Vagina (tissue), 2 donors: ENCODE measurements at places on chromosomes 1 and 21.

DNA sequence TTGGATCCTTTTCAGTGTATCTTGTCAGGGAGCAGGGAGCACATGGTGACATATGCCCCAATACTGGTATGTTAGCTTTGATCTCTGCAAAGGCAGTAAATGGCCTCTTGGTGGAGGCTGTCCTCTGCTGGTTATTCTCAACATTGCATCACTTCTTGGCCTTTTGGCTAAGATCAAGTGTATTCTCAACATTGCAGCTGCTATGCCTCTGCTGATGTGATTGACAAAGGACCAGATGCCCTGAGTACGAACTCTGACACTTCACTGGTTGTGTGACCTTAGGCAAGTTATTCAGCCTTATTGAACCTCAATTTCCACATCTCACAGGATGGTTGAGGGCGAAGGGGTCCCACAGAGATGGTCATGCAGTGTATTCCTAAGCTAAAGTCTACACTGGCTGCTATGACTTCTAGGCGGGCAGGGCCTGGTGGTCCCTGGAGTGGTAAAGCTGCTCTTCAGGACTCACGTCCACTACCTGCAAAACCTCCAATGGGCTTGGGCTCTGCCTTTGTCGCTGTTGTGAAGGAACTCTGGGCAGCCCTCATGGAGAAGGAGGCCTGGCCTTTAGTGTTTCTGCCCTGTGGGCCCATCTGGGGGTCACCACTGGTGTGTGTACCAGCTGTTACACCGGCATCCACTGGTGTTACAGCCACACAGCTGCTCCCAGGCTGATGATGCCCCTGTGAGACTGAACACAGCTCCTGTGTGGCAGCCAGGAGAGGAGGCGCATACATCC lies 64.8 kb downstream of the DNTTIP2 start:
- H3K27me3 ChIP-seq = no peaks in the 10 kb centered on the region
- no peak overlapping the region for H3K4me3 ChIP-seq
- peaks cover 40% of the 10 kb centered on the region for H3K4me1 ChIP-seq
- H3K36me3 ChIP-seq = no peaks in the 10 kb centered on the region
- H3K27ac ChIP-seq = no peak overlapping the region

- H3K27ac ChIP-seq = peak overlapping the region; percentile 16
- H3K4me3 ChIP-seq = no peak overlapping the region
- H3K4me1 ChIP-seq = no peaks in the 10 kb centered on the region
Observed at GRCh38 chr21:42560517-42561179, 47.0 kb downstream of the SLC37A1 start.

GRCh38 chr1:208150833-208151458 lies 93.2 kb downstream of the PLXNA2 start:
- H3K36me3 ChIP-seq = no peaks in the 10 kb centered on the region
- H3K27me3 ChIP-seq = no peaks in the 10 kb centered on the region
- no peak overlapping the region for H3K27ac ChIP-seq
- peaks cover 19% of the 10 kb centered on the region for H3K4me1 ChIP-seq
- no peak overlapping the region for H3K4me3 ChIP-seq

DNA sequence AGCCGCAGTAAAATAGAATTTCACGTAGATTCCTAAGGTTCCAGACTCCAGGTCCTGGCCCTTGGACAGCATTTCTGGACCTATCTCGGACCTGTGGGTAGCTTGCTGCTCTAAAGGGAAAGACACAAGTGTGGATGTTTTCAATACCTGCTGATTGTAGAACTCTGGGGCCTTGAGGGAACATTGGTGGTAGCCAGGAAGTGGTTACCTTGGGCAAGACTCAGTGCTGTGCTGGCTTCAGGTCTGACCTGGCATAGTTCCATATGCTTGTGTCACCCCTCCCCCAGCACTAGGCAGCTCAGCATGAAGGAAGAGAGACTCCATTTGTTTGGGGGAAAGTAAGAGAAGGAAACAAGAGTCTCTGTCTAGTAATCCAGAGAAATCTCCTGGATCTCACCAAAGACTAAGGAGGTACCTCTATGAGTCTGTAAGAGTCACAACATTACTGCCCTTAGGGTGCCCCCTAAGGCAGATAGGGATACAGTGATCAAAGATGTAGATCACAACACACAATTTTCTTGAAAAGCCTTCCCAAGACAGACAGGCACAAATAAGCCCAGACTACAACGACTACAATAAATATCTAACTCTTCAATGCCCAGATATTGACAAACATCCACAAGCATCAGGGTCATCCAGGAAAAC lies 398.8 kb downstream of the TGFB2 start:
- no peak for DNase-seq
- no peaks in the 10 kb centered on the region for H3K36me3 ChIP-seq
- H3K4me1 ChIP-seq = no peaks in the 10 kb centered on the region
- H3K27me3 ChIP-seq = no peaks in the 10 kb centered on the region

DNA sequence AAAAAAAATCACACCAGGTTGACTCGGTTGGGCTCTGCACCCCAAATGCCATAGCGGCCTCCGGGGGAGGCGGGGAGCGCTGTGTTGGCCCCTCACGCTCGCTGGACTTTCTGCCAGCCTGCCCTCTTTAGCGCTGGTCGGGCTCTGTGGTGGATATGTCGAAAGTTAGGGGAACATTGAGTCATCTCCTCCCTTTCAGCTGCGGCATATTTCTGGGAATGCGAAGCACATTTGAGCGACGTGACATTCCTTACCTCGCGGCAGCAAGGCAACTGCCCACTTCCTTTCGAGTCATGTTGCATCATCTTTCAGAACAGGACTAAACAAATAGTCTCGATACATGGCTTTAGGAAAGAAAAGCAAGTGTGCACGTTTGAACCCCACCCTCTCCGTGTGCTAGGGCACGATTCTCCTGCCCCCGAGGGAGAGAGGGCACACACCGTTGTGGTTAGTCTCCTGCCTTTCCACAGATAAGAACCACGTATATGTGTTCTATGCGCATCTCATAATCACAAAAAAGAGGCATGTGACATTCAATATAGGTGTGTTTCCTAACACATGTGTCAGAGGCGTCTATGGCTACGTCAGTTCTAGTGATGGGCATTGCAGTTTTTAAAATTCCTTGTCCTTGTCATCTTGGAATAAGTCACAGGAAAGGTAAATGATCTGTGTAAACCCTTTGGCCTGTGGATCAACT lies 105.9 kb upstream of the SLC45A1 start:
- H3K27me3 ChIP-seq = no peaks in the 10 kb centered on the region
- no peak overlapping the region for H3K4me3 ChIP-seq
- no peak overlapping the region for H3K27ac ChIP-seq

DNA sequence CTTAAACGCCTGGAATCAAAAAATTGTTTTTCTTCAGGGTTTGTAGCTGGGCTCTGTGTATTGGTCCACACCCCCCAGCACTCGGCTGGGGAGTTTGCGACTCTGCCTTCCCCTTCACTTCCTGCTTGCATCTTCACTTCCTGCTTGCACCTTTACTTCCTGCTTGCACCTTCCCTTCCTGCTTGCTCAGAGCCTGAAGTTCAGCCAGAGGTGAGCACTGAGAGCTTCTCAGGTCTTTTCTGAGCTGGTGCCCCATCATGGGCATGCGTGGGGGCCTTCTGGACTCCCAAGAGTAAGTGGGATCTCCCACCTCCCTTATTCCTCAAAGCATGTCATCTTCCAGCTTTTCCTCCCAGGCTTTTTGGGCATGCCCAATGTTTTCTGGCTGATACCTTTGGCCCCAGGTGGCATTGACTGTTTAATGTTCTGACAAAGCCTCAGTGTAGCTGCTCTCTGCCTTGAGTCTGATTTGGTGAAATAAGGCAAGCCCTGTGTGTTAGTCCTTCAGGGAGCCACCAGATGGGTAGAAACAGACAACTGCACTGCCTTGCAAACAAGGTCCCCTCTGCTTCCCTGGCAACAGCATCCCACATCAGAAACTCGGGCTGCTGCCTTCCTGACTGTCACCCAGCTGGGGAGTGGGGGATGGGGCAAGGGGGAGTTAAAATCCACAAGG lies 3.5 kb downstream of the KRTAP10-2 start:
- no peaks in the 10 kb centered on the region for H3K27me3 ChIP-seq
- H3K36me3 ChIP-seq = no peaks in the 10 kb centered on the region
- no peaks in the 10 kb centered on the region for H3K4me1 ChIP-seq
- H3K27ac ChIP-seq = no peak overlapping the region

DNA sequence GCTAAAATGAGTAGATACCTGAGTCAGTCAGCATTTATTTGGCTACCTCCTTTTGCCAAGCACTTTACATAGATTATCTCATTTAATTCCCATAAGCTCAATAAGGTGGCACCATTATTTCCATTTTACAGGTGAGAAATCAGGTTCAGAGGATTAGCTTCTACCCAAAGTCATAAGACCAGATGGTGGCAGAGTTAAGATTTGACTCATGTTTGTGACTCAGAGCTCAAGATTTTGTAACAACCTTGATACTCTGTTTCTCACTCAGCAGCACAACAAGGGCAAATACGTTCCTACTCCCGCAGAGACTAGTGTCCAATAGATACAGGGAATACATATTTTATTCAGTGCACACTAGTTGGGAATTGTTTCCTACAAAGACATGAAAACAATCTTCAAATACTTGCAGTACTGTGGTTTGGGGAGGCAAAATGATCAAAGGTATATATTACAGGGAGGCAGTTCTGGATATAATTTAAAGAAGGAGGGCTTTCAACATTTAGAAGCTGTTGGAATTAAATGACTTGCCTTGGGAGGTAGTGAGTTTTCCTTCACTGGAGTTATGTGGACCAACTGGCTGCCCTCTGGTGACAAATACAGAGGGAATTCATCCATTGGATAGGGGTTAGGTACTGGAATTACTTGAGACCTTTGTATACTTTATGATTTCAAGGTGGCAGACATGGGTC lies 3.6 kb downstream of the LEPR start:
- peak overlapping the region; percentile 12 for H3K27ac ChIP-seq
- H3K4me1 ChIP-seq = peaks cover 39% of the 10 kb centered on the region
- H3K36me3 ChIP-seq = peaks cover 25% of the 10 kb centered on the region

DNA sequence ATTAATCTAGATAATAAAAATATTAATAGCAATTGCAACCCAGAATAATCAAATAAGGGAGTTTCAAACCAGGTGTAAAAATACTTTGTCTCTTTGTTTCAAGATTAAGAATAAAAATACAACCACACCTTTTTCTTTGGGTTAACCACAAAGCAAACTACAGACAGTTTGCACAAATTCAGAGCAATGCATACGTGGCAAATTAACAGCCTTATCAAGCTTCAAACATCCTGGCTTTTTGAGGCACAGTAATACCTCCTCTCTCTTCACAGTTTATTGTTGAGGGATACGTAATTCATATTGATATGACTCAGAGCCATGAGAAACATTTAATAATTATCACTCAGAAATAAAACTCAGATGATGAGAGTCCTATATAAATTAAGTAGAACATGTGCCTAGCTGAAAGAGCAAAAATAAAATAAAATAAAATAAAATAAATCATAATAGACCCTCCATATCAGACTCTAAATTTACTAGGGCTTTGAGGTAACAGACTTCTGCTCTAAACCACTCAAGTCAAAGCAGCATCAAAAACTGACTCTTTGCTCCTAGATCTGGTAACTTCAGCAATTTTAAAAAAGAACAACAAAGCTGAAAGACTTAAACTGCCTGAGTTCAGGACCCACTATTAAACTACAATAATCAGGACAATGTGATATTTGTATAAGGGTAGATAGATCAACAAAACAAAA lies 11.4 kb downstream of the EDEM3 start:
- H3K4me1 ChIP-seq = peaks cover 10% of the 10 kb centered on the region
- no peaks in the 10 kb centered on the region for H3K36me3 ChIP-seq
- no peak overlapping the region for H3K27ac ChIP-seq
- H3K27me3 ChIP-seq = no peaks in the 10 kb centered on the region

GRCh38 chr1:76901158-76901767 lies 34.0 kb downstream of the ST6GALNAC5 start:
- no peak overlapping the region for H3K4me3 ChIP-seq
- no peak overlapping the region for H3K27ac ChIP-seq
- no peaks in the 10 kb centered on the region for H3K36me3 ChIP-seq
- no peaks in the 10 kb centered on the region for H3K4me1 ChIP-seq
- DNase-seq = no peak
- no peaks in the 10 kb centered on the region for H3K27me3 ChIP-seq

GRCh38 chr1:76257823-76258222 lies 183.3 kb downstream of the ST6GALNAC3 start:
- DNase-seq = no peak
- H3K27ac ChIP-seq = no peak overlapping the region
- no peaks in the 10 kb centered on the region for H3K27me3 ChIP-seq

DNA sequence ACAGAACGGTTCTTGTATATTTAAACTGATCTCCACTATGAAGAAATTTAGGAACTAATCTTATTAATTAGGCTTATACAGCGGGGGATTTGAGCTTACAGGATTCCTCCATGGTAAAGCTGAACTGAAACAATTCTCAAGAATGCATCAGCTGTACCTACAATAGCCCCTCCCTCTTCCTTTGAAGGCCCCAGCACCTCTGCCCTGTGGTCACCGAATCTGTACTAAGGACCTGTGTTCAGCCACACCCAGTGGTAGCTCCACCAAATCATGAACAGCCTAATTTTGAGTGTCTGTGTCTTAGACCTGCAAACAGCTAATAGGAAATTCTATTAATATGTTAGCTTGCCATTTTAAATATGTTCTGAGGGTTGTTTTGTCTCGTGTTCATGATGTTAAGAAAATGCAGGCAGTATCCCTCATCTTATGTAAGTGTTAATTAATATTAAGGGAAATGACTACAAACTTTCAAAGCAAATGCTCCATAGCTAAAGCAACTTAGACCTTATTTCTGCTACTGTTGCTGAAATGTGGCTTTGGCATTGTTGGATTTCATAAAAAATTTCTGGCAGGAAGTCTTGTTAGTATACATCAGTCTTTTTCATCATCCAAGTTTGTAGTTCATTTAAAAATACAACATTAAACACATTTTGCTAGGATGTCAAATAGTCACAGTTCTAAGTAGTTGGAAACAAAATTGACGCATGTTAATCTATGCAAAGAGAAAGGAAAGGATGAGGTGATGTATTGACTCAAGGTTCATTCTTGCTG lies 147.2 kb downstream of the NR5A2 start:
- H3K36me3 ChIP-seq = no peaks in the 10 kb centered on the region
- no peak for DNase-seq
- H3K27me3 ChIP-seq = no peaks in the 10 kb centered on the region
- no peak overlapping the region for H3K4me3 ChIP-seq
- no peaks in the 10 kb centered on the region for H3K4me1 ChIP-seq

DNA sequence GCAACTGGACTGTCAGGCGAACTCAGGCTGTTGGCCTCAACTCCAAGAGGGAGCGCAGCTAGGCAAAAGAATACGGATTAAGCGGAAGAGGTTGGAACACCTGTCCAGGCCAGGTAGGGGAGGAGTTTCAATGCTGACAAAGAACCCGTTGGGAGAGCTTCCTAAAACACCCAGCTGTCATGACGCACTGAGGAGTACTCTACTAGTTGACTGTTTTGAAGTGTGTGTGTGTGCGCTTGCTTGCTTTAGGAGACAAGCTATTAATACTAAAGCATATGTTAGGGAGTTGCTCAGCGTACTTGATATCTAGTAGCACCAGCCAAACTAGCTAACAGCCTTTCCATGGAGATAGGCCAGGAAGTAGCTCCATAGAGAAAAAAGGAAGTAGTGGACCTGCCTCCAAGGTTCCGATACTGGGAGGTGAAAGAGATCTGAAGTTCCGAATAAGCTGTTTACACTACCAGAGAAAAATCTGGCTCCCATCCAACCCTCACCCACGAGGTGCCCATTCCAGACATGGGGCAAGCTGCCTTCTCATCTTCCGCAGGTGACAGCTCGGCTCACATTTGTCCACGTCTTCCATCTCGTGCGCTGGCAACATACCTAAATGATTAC lies 974 bp upstream of the FNBP1L start:
- H3K4me3 ChIP-seq = peak overlapping the region; percentile 91
- peaks cover 14% of the 10 kb centered on the region for H3K4me1 ChIP-seq
- DNase-seq = no peak
- H3K27me3 ChIP-seq = no peaks in the 10 kb centered on the region
- peak overlapping the region; percentile 93 for H3K27ac ChIP-seq

GRCh38 chr1:184116287-184116686 lies 64.8 kb downstream of the TSEN15 start:
- no peaks in the 10 kb centered on the region for H3K4me1 ChIP-seq
- H3K27ac ChIP-seq = no peak overlapping the region
- no peaks in the 10 kb centered on the region for H3K36me3 ChIP-seq
- H3K4me3 ChIP-seq = no peak overlapping the region
- DNase-seq = no peak
